ENCODE measurements at places on chromosomes 2 and 18.

- DNase-seq = no peak
Observed at GRCh38 chr2:28643911-28644334, 107.7 kb upstream of the PPP1CB start.

- DNase-seq = no peak
Observed at GRCh38 chr18:74418023-74418422, 39.1 kb downstream of the DIPK1C start.

DNA sequence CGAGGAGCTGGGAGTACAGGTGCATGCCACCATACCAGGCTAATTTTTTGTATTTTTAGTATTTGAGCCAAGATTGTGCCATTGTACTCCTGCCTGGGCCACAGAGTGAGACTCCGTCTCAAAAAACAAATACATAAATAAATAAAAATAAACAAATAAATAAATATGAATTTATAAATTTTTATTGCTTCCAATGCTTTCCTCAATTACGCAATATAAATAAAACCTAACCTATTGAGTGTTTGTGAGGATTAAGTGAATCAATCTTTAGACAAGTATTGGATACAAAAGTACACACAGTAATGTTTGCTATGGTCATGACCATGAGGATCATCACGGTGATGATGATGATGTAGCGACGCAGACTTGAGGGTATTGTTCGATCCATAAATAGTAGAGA lies 257.4 kb downstream of the ASXL3 start:
- no peak for DNase-seq

DNA sequence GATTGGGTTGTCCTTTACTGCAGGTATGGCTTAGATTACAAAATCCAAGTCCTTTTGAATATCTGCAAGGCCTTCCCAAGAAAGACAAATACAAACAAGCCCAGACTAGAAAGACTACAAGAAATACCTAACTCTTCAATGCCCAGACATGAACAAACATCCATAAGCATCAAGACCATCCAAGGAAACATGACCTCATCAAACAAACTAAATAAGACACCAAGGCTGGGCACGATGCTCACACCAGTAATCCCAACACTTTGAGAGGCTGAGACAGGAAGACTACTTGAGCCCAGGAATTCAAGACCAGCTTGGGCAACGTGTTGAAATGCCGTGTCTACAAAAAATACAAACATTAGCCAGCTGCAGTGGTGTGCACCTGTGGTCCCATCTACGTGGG lies 31.7 kb downstream of the MAP4K3 start:
- DNase-seq = no peak

GRCh38 chr2:207558079-207558491 lies 28.3 kb downstream of the CREB1 start:
- no peak for DNase-seq

- DNase-seq = no peak
Observed at GRCh38 chr2:28347596-28347995, 45.1 kb upstream of the FOSL2 start.

DNA sequence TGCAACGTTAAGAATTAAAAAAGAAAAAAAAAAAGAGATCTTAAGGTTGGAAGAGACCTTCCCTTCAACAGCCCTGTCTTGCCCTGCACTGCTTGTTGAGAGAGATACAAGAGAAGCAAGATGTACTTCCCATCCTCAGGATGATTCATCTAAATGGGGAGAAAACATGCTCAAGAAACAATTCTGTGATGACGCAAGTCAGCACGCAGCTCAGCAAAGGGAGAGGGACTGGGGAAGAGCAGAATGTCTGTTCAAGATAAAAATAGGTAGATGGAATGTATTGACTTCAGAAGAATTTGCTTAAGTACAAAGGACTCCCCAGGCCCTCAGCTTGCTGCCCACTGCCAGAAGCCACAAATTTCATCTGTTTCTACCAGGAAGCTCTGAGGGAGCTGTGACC lies 198.2 kb upstream of the SPRED2 start:
- DNase-seq = no peak

- no peak for DNase-seq
Observed at GRCh38 chr2:2898744-2899143, 478.9 kb downstream of the EIPR1 start.

- no peak for DNase-seq
Observed at GRCh38 chr2:7109533-7109885, 192.3 kb downstream of the RNF144A start.

- DNase-seq = no peak
Observed at GRCh38 chr2:56444339-56444738, 260.5 kb downstream of the CCDC85A start.

DNA sequence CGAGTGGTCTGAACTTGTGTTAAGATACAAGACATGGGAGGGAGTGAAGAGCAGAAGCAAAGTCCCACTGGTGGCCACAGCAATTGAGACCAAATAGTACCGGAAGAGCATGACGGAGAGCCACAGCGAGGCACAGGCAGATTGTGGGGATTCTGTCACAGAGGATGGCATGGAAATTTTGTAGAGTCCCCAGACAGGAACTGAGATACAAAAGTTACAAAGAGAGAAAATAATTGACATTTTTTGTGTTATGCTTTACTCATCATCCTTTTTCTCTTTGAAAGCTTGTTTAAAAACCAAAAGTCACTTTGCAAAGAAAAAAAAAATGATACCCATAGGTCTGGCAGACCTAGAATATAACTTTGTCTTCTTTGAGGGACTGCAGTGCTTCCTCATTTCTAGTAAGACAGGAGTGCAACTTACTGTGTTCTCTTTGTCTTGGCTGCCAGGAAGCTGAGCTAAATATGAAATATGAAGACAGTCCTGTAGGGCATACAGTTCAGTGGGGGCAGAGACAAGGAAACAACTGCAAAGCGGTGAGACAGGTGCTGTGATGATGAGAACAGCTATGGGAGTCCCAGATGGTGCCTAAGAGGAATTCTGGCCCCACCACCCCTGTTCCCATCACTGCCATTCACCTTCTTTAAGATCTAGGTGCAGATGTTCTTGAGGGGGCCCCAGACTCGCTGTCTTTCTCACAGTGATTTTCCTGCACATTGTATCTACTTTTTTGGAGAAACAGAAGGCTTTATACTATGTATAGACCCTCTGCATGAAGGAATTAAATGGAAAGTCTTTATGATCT lies 5.2 kb downstream of the ARHGAP25 start:
- DNase-seq = no peak

GRCh38 chr2:240128608-240129145 lies 7.4 kb downstream of the COPS9 start:
- no peak for DNase-seq

GRCh38 chr18:11523804-11524203 lies 85.6 kb upstream of the SLC35G4 start:
- no peak for DNase-seq

- DNase-seq = peak; percentile 23
Observed at GRCh38 chr2:75098856-75099255, 100.5 kb downstream of the TACR1 start.

DNA sequence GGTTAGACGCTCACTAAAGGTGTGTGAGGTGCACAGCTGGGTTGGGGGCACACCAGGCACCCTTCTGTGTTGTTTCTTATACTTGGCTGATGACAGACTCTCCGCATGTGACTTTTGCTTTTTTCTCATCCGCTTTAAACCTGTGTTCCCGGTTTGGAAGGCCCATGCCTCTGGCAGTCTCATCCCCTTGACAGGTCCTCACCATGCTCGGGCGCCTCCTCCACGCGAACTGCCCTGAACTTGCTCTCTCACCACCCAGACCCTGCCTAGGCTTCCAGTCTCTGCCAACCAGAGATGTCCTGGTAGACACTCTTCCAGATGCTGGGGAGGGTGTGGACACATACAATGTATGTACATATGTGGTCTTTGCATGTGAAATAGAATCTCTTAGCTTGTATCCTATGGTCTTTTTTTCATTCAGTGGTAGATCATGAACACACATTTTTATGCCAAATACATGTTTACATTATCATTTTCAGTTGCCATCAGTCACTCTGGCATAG lies 79.8 kb downstream of the LIMS1 start:
- DNase-seq = no peak

GRCh38 chr18:24628326-24628725 lies 167.9 kb downstream of the HRH4 start:
- DNase-seq = no peak

DNA sequence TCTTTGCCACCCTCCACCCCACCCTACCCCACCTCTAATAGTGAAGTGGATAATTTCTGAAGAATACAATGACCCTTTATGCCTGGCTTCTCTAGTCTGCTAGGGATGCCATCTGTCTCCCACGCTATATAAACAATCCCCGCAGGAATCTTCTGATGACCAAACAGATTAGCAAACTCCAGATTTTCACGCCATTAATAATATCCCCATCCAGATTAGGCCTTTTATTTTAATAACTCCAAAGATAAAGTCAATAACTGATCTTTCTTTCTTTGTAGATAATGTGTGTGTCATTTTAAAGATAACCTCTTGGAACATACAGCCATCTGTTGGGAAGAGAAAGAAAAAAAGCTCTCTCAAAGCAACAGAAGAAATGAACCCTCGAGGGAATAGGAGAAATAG lies 47.9 kb upstream of the CCDC150 start:
- DNase-seq = no peak

DNA sequence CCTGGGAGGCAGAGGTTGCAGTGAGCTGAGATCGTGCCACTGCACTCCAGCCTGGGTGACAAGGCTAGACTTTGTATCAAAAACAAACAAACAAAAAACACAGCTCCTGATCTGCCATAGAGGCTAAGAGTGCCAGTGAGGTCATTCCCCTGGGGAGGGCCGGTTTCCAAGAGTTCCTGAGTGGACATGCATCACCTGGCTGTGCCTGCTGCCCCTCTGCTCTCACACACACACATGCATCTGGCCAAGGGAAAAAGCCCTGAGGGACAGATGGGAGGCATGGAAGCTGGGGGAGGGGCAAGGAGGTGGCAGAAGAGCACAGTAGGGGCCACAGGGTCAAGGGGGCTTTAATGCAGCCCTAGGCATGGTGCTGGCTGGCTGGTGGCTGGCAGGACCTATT lies 60.4 kb downstream of the ZBTB7C start:
- no peak for DNase-seq

DNA sequence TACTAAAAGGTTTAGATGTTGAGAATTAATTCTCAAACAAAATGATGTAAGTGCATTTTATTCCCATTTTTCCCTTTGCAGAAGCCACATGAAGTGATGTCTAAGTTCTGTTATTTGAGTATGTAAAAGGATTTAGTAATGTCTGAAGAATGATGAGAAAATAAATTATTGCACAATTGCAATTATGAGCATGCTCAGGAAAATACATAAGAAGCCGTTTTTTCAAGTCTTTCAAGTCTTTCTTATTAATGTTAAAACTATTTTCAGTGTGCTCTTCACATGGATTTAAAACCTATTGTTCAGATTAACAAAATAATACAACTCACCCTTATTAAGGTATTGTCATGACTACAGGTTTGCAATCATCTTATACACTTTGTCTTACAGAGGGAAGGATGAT lies 331.4 kb upstream of the NETO1 start:
- DNase-seq = no peak

DNA sequence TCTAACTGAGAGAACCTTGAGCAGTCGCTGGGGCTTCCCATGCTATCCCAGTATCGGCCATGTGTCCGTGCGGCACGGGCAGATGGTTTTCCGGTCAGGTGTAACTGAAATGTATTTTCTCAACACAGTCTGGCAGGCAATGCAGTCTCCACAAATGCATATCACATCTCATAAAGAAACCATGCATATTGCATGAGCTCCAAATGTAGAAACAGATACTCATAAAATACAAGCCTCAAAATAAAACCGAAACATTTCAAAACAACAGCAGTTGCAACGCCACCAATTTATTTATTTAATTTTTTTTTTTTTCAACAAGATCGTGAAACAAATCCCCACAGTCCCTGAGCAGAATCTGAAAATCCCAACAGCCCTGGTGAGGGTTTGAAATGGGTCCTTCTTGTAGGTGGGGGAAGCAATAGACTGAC lies 299.4 kb downstream of the LPIN1 start:
- DNase-seq = no peak

- no peak for DNase-seq
Observed at GRCh38 chr18:3861495-3861894, 411.5 kb downstream of the TGIF1 start.

DNA sequence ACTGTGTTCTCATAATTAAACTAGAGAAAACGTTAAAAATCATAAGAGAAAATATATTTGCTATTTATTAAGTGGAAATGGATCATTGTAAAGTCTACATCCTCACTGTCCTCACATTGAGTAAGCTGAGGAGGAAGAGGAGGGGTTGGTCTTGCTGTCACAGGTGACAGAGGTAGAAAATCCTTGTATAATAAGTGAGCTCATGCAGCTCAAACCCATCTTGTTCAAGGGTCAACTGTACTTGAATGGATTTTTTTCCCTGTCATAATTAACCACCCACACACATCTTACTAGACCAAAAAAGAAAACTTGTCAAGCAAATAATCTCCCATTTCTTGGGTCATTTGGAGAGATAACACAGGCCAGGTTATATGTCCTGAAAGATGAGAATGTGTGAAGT lies 231.2 kb downstream of the NEDD4L start:
- no peak for DNase-seq

DNA sequence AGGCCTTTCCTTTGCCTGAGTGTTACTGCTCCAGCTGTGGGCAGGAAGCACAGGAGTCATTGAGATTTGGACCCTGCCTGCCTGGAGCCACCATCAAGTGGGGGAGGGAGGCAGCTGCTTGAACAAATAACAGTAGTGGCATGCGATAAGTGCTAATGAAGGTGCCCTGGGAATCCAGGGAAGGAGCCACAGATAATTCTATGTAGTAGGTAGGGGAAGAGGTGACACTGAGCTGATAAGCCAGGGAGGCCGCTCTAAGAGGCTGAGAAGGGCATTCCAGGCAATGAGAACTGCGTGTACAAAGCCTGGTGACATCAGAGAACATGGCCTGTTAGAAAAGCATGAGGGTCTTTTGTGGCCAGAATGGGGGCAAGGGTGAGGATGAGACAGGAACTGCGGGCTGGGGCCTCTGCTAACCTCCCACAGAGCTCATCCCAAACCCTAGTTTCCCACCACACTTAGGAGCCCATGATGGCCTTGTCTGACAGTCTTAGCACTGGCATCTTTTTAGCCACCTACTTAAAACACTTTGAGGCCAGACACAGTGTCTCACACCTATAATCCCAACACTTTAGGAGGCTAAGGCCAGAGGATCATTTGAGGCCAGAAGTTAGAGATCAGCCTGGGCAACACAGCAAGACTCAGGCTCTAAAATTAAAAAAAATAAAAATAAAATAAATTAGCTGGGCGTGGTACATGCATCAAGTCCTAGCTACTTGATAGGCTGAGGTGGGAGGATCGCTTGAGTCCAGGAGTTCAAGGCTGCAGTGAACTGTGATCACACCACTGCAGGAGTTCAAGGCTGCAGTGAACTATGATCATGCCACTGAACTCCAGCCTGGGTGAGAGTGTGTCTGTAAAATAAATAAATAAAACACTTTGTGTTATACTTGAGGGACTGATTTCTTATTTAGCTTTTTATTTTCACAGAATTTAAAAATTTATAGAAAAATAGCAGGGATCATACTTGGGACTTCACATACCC lies 58.9 kb downstream of the TET3 start:
- DNase-seq = no peak

- no peak for DNase-seq
Observed at GRCh38 chr2:75064691-75065396, 106.4 kb downstream of the POLE4 start.

- no peak for DNase-seq
Observed at GRCh38 chr2:217983276-217984233, 19.2 kb downstream of the TNS1 start.

- DNase-seq = no peak
Observed at GRCh38 chr2:220081171-220081570, 453.7 kb downstream of the SLC4A3 start.

GRCh38 chr2:191451116-191451515 lies 205.9 kb downstream of the MYO1B start:
- no peak for DNase-seq

Data from CD4-positive, CD25-positive, alpha-beta regulatory T cell (primary cell).